ENCODE measurements at places on chromosomes 4 and X. TPM values are rescaled to one million over a fixed set of nuclear protein-coding genes. Genes with fewer than 3 reads are reported as not detected.

DNA sequence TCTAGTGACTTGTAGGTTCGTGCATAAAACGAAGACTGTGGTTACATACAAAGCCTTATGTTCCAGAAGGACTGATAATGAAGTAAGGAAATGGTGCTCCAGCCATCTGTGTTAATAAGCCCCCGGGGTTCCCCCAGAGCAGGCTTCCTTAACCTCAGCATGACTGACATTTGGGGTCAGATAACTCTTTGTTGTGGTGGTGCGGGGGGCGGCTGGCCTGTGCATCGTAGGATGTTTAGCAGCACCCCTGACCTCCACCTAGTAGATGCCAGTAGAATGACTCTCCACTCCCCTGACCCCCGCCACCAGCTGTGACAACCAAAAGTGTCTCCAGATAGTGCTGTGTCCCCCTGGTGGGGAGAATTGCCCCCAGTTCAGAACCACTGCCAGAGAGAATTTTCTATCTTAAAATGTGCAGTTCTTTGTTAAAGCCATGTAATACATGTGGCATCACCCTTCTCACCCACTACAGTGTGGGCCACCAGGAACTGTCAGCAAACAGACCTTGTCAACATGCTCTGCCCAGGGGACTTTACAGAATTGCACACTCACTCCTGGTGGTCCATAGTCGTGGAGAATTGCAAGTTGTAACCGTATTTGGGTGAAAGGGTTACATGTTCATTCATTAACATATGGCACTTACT lies 7.5 kb downstream of the SH3KBP1 start:
- DNase-seq: no peak

The BMPR1B gene
- total RNA-seq: 2.0 TPM

The ZNF718 gene
- 6.9 TPM for total RNA-seq

The CSAG3 gene
- total RNA-seq: not detected

- DNase-seq: no peak
Observed at GRCh38 chr4:150375025-150375424, 206.9 kb upstream of the MAB21L2 start.

DNA sequence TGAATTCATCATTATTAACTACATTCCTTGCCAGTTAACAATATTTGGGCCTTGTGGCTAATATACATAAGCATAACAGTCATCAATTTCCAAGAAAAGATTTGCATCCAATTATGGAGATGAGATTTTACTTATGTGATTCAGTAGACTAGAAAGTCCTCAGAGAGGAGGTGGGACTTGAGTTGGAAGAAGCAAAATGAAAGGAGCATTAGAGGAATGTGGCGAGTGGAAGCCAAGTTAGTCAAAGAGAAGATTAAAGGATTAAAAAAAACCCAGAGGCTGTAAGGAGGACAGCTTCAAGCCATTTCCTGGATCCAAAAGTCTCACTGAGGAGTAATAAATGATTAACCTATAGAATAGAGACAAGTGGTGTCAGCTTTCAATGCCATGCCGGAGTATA lies 1099.4 kb upstream of the IGFBP7 start:
- DNase-seq: no peak

GRCh38 chrX:108165383-108166111 lies 74.0 kb downstream of the ATG4A start:
- no peak for DNase-seq

GRCh38 chrX:40207626-40208025 lies 109.9 kb upstream of the BCOR start:
- no peak for DNase-seq

DNA sequence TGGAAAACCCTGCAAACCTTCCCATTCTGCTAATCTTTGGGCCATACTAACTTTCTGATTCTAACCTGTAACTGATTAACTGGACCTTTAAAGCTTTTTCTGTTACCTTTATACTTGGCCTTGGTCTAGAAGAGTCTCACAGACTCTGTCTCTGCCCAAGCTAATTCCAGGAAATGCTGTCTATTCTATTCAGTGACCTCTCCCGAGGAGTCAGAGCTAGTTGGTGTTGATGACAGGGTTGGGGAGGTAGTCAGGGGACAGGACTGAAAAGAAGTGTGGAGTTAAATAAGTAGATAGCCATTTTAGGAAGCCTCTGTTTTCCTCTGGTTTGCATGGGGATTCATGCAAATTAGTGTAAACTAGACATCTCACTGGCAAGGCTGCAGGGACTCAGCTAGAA lies 429.5 kb downstream of the GRID2 start:
- DNase-seq: no peak

DNA sequence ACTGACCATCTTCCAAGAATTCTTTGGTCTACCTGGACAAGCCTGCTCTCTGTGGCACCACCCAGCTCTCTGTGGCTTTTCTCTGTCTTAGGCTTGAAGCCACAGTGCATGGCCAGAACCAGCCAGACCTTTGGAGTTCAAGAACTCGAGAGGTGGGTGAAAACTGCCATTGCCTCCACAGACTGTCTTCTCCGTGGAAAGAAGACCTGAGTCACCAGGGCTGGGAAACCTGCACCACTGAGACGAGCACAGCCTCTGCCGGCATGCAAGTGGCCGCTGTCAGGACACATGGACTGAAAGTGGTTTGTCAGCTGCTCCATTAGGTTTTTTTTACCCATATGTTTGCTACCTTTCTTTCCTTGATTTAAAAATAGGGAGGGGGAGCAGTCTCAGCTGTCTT lies 74.5 kb downstream of the MGST2 start:
- no peak for DNase-seq
